Psoas muscle (tissue), 8 donors: ENCODE measurements at places on chromosomes 3 and 15. TPM values are rescaled to one million over a fixed set of nuclear protein-coding genes. Genes with fewer than 3 reads are reported as not detected.

The AP3S2 gene
- 61.0 TPM for total RNA-seq

The HCN4 gene
- not detected for total RNA-seq

The C3orf49 gene
- total RNA-seq, result not detected

The SLC15A2 gene
- total RNA-seq, result 1.8 TPM

The GOLGA8S gene
- total RNA-seq, result not detected

- no peaks in the 10 kb centered on the region for H3K27me3 ChIP-seq
- no peak for DNase-seq
- H3K27ac ChIP-seq, result no peak overlapping the region
- H3K4me3 ChIP-seq, result no peak overlapping the region
Measured at GRCh38 chr3:143321058-143321769, 201.6 kb downstream of the CHST2 start.

DNA sequence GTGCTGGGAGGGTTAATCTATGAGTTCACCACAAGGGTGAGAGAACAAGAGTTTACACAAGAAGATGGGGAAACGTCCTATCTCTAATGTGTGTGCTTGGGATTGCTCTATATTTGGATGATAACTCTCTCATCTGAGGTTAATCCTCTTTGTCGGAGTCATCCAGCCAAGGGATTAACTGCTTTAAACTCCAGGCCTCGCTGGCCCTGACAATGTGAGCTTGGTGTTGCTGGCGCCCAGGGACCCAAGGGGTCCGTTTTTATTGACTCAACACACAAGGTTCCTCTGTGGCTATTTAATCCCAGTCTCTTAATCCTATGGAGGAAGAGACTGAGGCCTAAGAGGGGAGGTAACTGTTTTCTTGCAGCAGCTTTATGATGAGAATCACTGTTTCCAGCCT lies 14.2 kb downstream of the SV2B start:
- no peak overlapping the region for H3K27ac ChIP-seq
- H3K27me3 ChIP-seq, result peaks cover 4% of the 10 kb centered on the region
- no peaks in the 10 kb centered on the region for H3K36me3 ChIP-seq
- no peak overlapping the region for H3K4me3 ChIP-seq

DNA sequence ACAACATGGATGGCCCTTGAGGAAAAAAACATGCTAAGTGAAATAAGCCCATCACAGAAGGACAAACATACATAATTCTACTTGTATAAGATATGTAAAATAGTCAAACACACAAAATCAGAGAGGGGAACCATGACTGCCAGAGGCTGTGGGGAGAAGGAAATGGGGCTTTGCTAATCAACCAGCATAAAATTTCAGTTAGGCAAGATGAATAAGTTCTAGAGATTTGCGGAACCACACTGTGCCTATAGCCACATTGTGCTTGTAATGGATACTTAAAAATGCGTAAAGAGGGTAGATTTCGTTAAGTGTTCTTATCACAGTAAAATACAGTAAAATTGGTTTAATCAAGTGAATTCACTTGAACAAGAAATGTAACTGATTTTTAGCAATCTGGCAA lies 33.7 kb upstream of the SPTBN5 start:
- no peak overlapping the region for H3K27ac ChIP-seq
- DNase-seq, result no peak
- H3K36me3 ChIP-seq, result no peaks in the 10 kb centered on the region
- peaks cover 41% of the 10 kb centered on the region for H3K4me1 ChIP-seq
- H3K4me3 ChIP-seq, result no peak overlapping the region

- no peaks in the 10 kb centered on the region for H3K36me3 ChIP-seq
- H3K4me1 ChIP-seq, result no peaks in the 10 kb centered on the region
- no peak overlapping the region for H3K27ac ChIP-seq
- no peak for DNase-seq
Measured at GRCh38 chr3:69422751-69423150, 36.9 kb upstream of the FRMD4B start.
